Globus pallidus (tissue), 1 donor: ENCODE measurements at places on chromosomes 1 and 21.

- peak; percentile 82 for DNase-seq
Observed at GRCh38 chr1:8875216-8875861, 3.1 kb downstream of the ENO1 start.

DNA sequence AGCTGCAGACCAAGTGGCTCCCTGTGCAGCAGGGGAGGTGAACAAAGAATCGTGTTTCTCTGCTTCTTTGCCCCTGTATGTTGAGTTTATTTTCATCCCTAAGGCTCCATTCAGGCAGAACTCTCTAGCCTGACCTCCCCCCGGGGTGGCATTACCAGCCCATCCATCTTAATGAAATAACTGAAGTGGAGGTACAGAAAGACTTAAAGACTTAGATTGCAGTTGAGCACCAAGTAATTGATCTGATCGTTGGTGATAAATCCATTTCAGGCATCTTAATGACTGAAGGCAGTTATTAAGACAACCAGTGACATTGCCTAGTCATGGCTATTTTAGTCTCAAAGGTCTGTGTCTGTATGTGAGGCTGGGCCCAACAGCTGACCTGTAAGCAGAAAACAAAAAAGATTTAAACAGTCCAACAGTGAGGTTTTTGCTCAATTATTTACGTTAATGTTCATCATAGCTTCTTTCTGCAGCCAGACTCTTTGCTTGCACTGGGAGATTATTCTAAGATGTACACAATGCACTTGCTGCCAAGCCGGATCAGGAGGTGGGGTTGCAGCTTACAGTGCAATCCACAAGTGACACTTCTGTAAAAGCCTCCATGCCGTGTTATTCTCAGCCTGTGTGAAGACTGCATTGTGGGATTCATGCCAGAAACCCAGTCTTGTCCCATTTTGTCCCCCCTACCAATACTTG lies 363.0 kb upstream of the DUSP10 start:
- DNase-seq: no peak

DNA sequence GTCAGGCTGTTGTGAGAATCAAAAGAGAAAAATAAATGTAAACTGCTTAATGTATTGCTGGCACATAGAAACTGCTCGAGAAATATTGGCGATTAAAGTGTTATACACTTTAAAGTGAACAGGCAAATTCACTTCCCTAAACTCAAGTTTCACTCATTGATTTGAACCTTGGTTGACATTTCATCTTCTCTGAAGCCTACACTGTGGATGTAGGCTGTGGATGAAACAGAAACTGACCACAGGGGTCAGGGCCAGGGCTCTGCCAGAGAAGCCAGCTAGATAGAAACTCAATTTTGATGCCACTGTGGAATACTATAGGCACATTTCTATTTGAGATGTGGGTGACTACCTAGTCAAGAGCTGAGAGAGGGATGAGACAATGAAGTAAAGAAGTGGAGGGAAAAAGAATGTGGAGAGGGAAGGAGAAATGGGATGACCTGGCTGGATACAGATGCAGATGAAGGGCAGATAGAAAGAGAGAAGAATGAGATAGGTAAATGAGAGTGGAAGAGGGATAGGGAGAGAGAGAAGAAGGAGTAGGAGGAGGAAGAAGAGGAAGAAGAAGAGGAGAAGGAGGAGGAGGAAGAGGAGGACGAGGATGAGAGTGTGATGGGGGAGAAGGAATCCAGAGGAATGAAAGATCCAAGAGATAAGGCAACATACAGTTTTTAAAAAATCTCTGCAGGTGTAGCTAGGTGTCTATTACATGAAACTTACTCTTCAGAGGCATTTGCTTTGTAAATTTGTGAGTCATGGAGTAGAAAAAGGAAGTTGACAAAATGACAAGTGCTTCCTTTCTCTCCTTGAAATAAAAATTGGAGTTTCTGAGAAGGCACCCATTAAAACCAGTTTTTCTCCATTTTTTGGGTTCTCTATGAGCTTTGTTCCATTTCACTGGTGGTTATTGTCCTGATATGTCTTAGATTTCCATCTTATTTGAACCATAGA lies 17.4 kb upstream of the CD1D start:
- no peak for DNase-seq

GRCh38 chr1:207867136-207868109 lies 43.5 kb downstream of the CD34 start:
- DNase-seq: no peak

DNA sequence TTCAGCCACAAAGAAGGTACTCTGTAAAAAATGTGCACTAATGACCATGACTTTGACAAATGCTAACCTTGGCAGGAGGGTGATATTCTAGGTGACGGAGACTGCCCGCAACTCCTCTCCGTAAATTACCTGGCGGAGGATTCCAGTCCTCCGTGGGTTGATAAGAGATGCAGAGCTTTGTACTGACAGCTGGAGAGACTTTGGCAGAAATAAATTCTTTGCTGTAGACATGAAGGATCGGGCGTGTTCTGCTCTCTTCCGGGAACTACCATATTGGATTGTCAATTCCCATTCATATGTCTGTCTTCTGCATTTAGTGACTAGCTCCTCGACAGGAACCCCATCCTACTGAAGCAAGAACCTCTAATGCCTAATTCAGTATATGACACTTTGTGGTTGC lies 158.3 kb upstream of the KAZN start:
- DNase-seq: no peak

GRCh38 chr1:115669002-115669673 lies 27.4 kb downstream of the VANGL1 start:
- no peak for DNase-seq
